Activated CD4-positive, alpha-beta T cell treated with anti-CD3 and anti-CD28 coated beads, Interleukin-2, amount 10 ng/mL, durations not matched to agents 24 days and 14 days (primary cell): ENCODE measurements at places on chromosomes 7 and 10. TPM values are rescaled to one million over a fixed set of nuclear protein-coding genes. Genes with fewer than 3 reads are reported as not detected.

Gene EIF4EBP2
- 37.6 and 38.3 TPM in 2 replicates for total RNA-seq

Gene STEAP2
- 0.02 TPM in 1 of 2 replicates, not detected in the other for total RNA-seq

Gene METTL27
- total RNA-seq, result 1.3 and 1.9 TPM in 2 replicates

Gene SLC26A3
- not detected in 2 replicates for total RNA-seq

Gene AZGP1
- total RNA-seq, result not detected in 2 replicates

Gene HOXA10
- not detected in 2 replicates for total RNA-seq

Gene PGAM2
- total RNA-seq, result 0.42 TPM in 1 of 2 replicates, not detected in the other

Gene PIK3AP1
- total RNA-seq, result 9.6 and 11.7 TPM in 2 replicates

Gene MUC12
- total RNA-seq, result 0.76 and 1.5 TPM in 2 replicates

Gene LDB3
- total RNA-seq, result 0.07 TPM in 1 of 2 replicates, not detected in the other

Gene GRID2IP
- 0.05 TPM in 1 of 2 replicates, not detected in the other for total RNA-seq

Gene FGL2
- 1.7 and 1.8 TPM in 2 replicates for total RNA-seq

Gene HABP2
- not detected in 2 replicates for total RNA-seq

Gene GPR26
- not detected in 2 replicates for total RNA-seq

Gene SGMS1
- 14.2 and 14.3 TPM in 2 replicates for total RNA-seq

Gene CAMK2B
- 1.3 and 1.6 TPM in 2 replicates for total RNA-seq

Gene HSPA12A
- total RNA-seq, result 0.05 TPM in 1 of 2 replicates, not detected in the other

Gene TFEC
- total RNA-seq, result not detected in 2 replicates

Gene WNT16
- total RNA-seq, result not detected in 2 replicates

Gene TIMM23B
- 29.0 and 30.5 TPM in 2 replicates for total RNA-seq

Gene MET
- 2.2 and 2.3 TPM in 2 replicates for total RNA-seq

Gene INSYN2A
- total RNA-seq, result not detected in 2 replicates

Gene SH2D4B
- total RNA-seq, result 0.19 and 0.23 TPM in 2 replicates

Gene TET1
- 0.96 and 1.2 TPM in 2 replicates for total RNA-seq

Gene CUBN
- total RNA-seq, result 0.07 and 0.40 TPM in 2 replicates

Gene LIPJ
- total RNA-seq, result not detected in 2 replicates

Gene CLRN3
- not detected in 2 replicates for total RNA-seq

Gene INMT
- total RNA-seq, result not detected in 2 replicates

Gene CFAP43
- not detected in 2 replicates for total RNA-seq

Gene SNX13
- total RNA-seq, result 18.1 and 23.7 TPM in 2 replicates

Gene TCF7L2
- 0.21 and 0.43 TPM in 2 replicates for total RNA-seq

Gene SEM1
- 41.5 and 43.8 TPM in 2 replicates for total RNA-seq

Gene SMO
- 0.28 and 0.37 TPM in 2 replicates for total RNA-seq

Gene AEBP1
- 21.6 and 22.2 TPM in 2 replicates for total RNA-seq

Gene SLC13A1
- not detected in 2 replicates for total RNA-seq
